A172 (cell line): ENCODE measurements at places on chromosomes 11 and 22. TPM values are rescaled to one million over a fixed set of nuclear protein-coding genes. Genes with fewer than 3 reads are reported as not detected.

Gene ALX4
- 3.8 and 3.9 TPM in 2 replicates for total RNA-seq

GRCh38 chr22:45240810-45241631 lies at the start of gene KIAA0930:
Gene KIAA0930, minus strand, starts transcription at chr22:45240894. Its CDS starts 191 bp downstream, at chr22:45240703.
- DNase-seq: peak; percentile 21

DNA sequence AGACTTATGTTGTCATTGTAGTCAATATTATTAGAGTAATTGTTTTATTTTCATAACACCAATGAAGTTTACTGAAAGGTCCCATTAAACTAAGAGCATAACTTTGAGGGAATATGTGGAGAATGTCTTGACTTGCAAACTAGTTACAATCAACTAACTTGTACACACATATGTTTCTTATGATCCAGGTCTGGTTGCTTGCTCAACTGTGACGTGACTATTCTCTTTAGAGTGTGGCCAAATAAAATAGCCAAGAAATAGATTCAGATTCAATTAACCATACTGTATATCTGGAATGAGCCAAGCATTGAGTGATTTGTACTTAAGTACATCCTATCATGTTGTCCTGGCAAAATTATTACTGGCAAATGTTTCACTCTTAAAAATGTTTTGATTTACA lies 101.7 kb downstream of the METTL15 start:
- no peak for DNase-seq

GRCh38 chr11:115552773-115553438 lies 48.7 kb upstream of the CADM1 start:
- no peak for DNase-seq

DNA sequence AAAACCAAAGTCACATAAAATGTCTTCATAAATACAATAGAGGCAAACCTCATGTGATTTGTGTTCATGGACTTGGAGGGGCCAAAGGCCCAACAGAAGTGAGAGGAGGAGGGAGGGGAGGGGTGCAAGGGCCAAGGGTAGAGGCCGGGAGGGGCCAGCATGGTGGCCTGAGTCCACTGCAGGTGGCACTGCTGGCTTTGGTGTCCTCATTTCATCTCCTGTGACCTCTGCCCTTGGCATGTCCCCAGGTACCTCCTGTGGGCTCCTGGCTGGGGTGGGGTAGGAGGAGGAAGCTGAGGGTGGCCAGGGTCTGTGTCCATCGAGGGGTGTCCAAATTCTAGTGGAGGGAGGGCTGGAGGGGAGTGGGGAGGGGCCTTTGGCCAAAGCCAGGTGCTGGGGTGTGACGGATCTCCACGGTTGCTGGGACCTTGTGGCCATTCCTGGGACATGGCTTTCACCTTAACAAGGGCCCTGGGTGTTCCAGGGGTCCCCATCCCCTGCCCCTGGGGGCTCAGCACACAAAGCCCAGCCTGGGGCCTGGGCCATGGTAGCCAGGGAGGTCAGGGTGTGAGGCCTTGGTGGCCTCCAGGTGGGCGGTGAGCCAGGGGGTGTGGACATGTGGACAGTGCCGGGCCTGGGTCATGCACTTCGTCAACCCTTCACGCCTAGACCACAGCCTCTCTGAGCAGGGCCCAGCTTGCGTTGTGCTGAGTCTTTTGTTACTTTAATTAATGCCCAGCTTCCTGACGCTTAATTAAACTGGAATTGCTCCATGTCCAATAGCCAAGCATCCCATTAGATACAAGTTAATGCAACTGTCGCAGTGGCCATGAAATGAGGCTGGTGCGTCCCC lies 20.7 kb upstream of the CCDC188 start:
- DNase-seq: no peak

Gene NXPE1
- total RNA-seq: 0.05 TPM in 1 of 2 replicates, not detected in the other

Gene RAB3IL1
- total RNA-seq: 2.4 and 8.5 TPM in 2 replicates

GRCh38 chr11:69799097-69799496 lies 20.1 kb downstream of the FGF3 start:
- no peak for DNase-seq

DNA sequence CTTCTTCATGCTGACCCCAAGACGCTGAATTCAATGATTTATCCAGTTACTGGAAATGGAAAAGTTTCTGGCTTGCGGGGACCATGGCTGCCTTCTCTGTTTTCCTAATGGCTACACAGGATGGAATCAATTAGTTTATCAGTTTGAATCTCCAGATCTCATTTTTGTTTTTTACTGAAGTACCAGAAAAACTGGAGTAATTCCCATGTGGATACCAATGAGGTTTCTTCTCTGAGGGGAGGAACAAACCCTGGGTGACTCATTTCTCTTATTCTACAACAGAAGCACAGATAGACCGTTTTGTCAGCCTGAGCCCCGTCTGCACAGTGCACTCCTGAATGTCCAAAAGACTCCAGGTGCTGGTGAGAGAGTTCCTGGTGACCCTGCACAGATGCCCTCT lies 3.4 kb downstream of the ZNF195 start:
- no peak for DNase-seq

Gene SMTNL1
- not detected in 2 replicates for total RNA-seq

- DNase-seq: no peak
These were observed 1376.1 kb upstream of the TENM4 start for GRCh38 chr11:80816966-80817365.

Gene RTN4RL2
- total RNA-seq: 0.64 and 1.6 TPM in 2 replicates

DNA sequence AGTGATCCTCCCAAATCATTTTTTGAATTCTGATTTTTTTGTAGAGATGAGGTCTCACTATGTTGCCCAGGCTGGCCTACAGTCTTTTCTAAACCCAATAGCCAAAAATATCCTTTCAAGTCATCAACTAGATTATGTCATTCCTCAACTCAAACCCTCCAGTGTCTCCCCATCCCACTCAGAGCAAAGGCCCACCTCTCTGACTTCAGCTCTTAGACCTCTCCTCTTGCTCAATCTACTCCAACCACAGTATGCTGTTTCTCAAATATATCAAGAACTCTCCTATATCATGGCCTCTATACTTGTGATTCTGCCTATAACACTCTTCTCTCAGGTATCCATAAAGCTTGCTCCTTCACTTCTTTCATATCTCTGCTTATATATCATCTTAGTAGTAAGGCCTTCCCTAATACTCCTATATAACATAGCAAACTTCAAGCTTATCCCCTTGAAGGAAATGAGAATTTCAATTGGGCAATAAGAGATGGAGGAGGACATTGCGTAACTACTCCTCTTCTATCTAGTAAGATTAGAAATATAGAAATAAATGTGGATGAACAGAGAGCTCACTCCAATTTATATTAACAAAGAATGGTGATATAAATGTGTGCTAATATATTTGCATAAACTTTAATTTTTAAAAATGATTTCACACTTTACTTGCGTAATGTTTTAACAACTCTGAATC lies 24.5 kb downstream of the DLG2 start:
- DNase-seq: no peak

Gene TSSK2
- total RNA-seq: not detected in 2 replicates

- DNase-seq: no peak
These were observed 5.0 kb upstream of the APOL5 start for GRCh38 chr22:35712672-35713071.

- no peak for DNase-seq
These were observed 819 bp downstream of the JAML start for GRCh38 chr11:118223992-118224391.

- peak; percentile 4 for DNase-seq
These were observed 100.0 kb downstream of the PAX6 start for GRCh38 chr11:31711137-31711536.

DNA sequence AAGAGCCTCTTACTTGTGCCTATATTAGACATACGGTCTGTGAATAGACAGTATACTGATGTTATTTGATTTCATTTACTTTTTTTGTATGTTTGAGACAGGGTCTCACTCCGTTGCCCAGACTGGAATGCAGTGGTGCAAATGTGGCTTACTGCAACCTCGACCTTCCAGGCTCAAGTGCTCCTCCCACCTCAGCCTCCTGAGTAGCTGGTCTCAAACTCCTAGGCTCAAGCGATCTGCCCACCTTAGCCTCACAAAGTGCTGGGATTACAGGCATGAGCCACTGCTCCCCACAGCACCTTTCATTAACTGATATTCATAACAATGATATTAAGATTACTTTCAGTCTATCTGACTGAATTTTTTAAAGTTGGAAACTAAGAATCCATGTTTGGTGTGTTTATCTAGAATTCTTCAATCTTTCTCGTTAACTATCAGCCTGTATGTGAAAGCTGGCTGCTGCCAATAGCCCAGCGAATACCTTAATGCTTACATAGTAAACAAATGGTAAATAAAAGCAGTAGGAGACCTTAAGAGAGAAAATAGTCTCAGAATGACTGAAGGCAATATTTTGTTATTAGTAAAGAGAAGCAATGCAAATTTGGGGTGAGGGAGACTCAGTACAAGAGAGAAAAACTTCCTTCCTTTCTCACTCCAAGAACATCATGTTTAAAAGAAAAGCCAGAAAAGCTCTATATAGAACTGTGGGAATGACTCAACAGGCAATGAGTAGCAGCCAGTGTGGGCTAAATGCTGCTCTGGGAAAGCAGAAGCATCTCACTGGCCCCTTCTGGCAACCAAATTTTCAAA lies 101.9 kb downstream of the MRTFA start:
- peak; percentile 31 for DNase-seq

Gene E2F8
- total RNA-seq: 6.5 and 8.2 TPM in 2 replicates

GRCh38 chr11:33912405-33913361 lies 20.8 kb upstream of the LMO2 start:
- DNase-seq: peak; percentile 81

DNA sequence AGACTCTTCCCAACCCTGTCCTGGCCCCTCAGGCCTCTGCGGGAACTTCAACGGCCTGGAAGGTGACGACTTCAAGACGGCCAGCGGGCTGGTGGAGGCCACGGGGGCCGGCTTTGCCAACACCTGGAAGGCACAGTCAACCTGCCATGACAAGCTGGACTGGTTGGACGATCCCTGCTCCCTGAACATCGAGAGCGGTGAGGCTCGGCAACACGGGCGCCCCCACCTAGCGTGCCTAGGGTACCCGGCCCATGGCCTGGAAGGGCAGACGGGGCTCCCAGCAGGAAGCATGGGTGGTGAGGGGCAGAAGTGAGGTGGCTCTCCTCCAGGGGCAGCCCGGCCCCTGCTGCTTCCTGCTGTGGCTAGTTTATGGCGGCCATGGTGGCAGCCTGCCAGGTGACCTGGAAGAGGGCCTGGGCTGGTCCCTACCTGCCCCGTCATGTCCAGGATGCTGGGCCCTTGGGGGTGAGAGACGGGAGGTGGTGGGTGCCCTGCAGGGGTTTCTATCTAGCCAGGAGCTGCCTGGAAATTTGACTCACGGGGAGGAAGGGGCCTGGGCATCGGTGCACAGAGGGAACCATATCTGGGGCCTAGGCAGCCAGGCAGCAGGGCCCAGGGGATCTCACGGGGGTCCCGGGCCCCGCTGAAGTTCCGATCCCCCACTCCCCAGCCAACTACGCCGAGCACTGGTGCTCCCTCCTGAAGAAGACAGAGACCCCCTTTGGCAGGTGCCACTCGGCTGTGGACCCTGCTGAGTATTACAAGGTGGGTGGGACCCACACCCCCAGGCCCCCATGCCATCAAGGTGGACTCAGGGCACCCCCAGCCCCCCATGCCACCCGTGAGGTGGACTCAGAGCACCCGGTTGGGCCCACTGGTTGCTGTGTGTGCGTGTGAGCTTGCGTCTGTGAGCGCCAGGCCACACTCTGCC lies 9.2 kb downstream of the MUC2 start:
- no peak for DNase-seq

Gene VPREB1
- total RNA-seq: not detected in 2 replicates

DNA sequence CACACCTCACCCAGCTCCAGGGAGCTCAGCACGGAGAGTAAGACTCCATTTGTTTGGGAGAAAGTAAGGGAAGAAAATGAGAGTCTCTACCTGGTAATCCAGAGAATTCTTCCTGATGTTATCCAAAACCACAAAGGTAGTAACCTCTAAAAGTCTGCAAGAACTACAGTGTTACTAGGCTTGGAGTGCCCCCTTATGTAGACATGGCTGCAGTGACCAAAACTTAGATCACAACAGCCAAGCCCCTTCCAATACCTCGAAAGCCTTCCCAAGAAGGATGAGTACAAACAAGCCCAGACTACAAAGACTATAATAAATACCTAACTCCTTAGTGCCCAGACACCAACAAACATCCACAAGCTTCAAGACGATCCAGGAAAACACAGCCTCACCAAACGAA lies 4.9 kb downstream of the UBE2L6 start:
- DNase-seq: no peak

Gene TNNT3
- 0.46 TPM in 1 of 2 replicates, not detected in the other for total RNA-seq

GRCh38 chr22:41777749-41778425 lies 22.6 kb upstream of the CCDC134 start:
- DNase-seq: no peak
